ENCODE measurements at places on chromosomes 2 and 18. TPM values are rescaled to one million over a fixed set of nuclear protein-coding genes. Genes with fewer than 3 reads are reported as not detected.

- H3K27ac ChIP-seq: no peak overlapping the region
- H3K4me1 ChIP-seq: peaks cover 2% of the 10 kb centered on the region
- H3K36me3 ChIP-seq: no peaks in the 10 kb centered on the region
- DNase-seq: no peak
- no peaks in the 10 kb centered on the region for H3K27me3 ChIP-seq
- H3K4me3 ChIP-seq: no peak overlapping the region
These were observed 12.8 kb upstream of the ONECUT2 start for GRCh38 chr18:57422313-57422872.

- no peaks in the 10 kb centered on the region for H3K36me3 ChIP-seq
- no peak overlapping the region for H3K4me3 ChIP-seq
- H3K27ac ChIP-seq: no peak overlapping the region
- DNase-seq: no peak
- H3K27me3 ChIP-seq: no peaks in the 10 kb centered on the region
These were observed 820.8 kb upstream of the FAM98A start for GRCh38 chr2:34419856-34420255.

DNA sequence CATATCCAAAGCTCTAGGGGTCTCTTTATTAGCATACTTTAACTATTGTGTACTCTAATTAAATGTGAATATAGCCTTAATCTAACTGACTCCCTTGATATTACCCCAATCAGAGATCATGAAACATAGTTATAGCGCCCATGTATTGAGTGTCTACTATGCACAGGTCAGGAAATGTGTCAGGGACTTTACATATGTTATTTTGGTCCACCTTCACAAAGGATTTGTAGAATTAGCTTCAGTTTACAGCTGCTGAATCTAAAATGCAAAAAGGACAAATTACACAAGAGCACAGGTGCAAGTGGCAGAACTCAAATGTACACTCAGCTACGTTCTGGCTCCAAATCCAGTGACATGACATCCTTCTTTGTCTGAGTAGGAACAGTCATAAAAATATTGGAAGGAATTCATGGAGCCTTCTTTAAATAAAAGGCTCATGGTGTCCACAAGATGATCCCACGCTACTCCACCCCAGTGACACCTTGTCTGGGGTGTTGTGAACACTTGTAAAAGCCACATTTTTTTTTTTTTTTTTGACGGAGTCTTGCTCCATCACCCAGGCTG lies 38.7 kb upstream of the ATL2 start:
- DNase-seq: no peak
- peaks cover 6% of the 10 kb centered on the region for H3K27me3 ChIP-seq
- no peaks in the 10 kb centered on the region for H3K4me1 ChIP-seq
- H3K27ac ChIP-seq: no peak overlapping the region

DNA sequence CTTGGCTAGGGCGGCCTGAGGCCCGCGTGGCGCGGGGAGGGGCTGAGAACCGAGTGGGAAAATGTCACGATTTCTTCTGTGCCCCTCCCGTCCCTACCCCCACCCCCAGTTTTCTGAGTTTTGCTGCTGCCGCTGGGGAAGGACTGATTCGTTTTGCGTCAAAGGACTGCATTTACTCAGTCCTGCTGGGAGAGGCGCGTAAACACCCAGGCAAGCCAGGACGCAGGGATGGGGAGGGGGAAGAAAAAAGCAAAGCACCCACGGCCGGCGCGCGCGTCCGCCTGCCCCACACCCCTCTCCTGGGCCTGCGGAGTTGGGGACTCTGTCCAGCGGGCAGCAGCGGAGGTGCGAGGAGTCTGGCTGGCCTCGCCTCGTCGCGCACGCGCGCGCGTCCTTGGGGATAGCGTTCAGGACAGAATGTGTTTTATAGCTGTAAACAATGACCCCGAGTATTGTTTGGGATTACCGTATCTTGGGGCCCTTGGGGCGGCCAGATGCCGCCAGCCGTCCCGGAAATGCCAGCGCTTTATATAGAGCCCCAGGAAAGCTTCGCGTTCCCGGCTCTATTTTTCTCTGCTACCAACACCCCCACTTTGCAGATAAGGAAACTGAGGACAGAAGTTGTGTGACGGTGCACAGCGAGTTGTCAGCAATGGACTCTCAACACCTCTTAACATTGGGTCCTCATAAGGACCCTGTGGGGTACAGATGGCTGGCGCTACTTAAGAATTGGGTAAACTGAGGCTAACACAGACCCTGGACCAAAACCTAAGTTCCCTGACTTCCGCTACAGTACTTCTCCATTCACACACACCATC lies 1.7 kb upstream of the FOSL2 start:
- H3K27ac ChIP-seq: no peak overlapping the region
- H3K4me1 ChIP-seq: peaks cover 18% of the 10 kb centered on the region
- DNase-seq: peak; percentile 30
- peaks cover 8% of the 10 kb centered on the region for H3K27me3 ChIP-seq

DNA sequence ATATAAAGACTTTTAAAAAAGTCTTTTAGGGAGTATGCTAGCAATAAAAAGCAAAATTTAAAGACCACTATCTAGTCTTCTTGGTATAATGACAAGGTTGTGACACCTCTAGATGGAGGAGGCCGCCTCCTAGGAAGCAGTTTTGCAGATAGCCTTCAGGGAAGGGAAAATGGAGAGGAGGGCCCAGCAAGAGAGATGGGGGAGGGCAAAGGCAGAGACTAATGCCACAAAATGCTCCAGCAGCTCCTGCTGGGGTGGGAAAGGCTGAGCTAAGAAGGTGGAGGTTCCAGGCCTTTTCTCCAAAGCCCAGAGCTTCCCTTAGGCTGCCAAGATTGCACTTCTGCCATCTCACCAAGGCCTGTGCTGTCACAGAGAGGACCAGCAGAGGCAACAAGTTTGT lies 153.9 kb upstream of the THSD7B start:
- no peak overlapping the region for H3K27ac ChIP-seq
- H3K4me1 ChIP-seq: no peaks in the 10 kb centered on the region
- no peaks in the 10 kb centered on the region for H3K27me3 ChIP-seq
- no peaks in the 10 kb centered on the region for H3K36me3 ChIP-seq
- no peak for DNase-seq

GRCh38 chr2:14015113-14015630 lies 617.3 kb upstream of the LRATD1 start:
- H3K4me3 ChIP-seq: no peak overlapping the region
- DNase-seq: no peak
- H3K4me1 ChIP-seq: no peaks in the 10 kb centered on the region
- H3K27me3 ChIP-seq: no peaks in the 10 kb centered on the region

DNA sequence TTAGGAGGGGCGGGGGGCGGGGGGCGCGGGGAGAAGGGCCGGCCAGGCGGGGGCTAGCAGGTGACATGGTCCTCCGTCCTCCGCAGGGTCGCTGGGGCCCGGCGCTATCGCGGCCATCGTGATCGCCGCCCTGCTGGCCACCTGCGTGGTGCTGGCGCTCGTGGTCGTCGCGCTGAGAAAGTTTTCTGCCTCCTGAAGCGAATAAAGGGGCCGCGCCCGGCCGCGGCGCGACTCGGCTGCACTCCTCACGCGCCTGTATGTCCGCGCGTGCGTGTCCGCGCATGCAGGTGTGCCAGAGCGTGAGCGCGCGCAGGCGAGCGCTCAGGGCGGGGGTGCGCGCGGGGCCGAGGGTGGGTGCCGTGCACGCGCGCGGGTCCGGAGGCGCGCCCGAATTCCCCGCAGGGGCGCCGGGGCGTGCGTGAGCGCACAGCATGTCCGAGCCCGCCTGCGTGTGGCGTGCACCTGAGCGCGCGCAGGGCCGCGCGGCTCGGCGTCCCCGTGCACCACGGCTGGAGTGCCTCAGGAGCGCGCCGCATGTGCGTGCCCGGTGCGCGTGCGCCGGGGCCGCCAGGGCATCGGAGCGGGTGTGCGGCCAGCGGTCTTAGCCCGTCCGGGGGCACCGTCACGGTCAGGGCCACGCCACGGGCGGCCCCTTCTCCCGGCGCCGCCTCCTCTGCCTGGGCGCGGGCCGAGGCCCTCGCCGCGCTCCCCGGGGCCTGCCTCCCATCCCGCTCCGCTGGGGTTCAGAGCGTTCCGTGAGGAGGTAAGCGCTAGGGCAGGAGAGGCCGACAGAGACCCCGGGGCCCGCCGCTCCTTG lies 6.3 kb downstream of the SNORC start:
- H3K36me3 ChIP-seq: no peaks in the 10 kb centered on the region
- H3K27me3 ChIP-seq: peaks cover 24% of the 10 kb centered on the region
- H3K4me3 ChIP-seq: no peak overlapping the region
- H3K27ac ChIP-seq: no peak overlapping the region

Gene ZNF638
- 227 TPM for total RNA-seq

DNA sequence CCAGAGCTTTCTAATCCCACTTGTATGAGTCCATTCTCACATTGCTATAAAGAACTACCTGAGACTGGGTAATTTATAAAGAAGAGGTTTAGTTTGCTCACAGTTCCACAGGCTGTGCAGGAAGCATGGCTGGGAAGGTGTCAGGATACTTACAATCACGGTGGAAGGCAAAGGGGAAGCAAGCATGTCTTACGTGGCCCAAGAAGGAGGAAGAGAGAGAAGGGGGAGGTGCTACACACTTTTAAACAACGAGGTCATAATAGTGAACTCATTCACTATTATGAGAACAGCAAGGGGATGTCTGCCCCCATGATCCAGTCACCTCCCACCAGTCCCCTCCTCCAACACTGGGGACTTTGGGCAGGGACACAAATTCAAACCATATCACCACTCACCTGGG lies 67.8 kb downstream of the TTC32 start:
- no peak overlapping the region for H3K27ac ChIP-seq
- H3K27me3 ChIP-seq: peaks cover 3% of the 10 kb centered on the region
- H3K36me3 ChIP-seq: no peaks in the 10 kb centered on the region
- H3K4me1 ChIP-seq: no peaks in the 10 kb centered on the region
- no peak overlapping the region for H3K4me3 ChIP-seq

GRCh38 chr2:63788071-63788470 lies 53.6 kb upstream of the UGP2 start:
- H3K27ac ChIP-seq: no peak overlapping the region
- no peaks in the 10 kb centered on the region for H3K27me3 ChIP-seq
- H3K4me3 ChIP-seq: no peak overlapping the region
- H3K4me1 ChIP-seq: no peaks in the 10 kb centered on the region
- H3K36me3 ChIP-seq: no peaks in the 10 kb centered on the region

- H3K27ac ChIP-seq: no peak overlapping the region
- peak overlapping the region; percentile 58 for H3K4me3 ChIP-seq
- peak; percentile 38 for DNase-seq
- peaks cover 12% of the 10 kb centered on the region for H3K4me1 ChIP-seq
- H3K27me3 ChIP-seq: peaks cover 25% of the 10 kb centered on the region
These were observed 805 bp downstream of the LIMS2 start for GRCh38 chr2:127674241-127675209.

DNA sequence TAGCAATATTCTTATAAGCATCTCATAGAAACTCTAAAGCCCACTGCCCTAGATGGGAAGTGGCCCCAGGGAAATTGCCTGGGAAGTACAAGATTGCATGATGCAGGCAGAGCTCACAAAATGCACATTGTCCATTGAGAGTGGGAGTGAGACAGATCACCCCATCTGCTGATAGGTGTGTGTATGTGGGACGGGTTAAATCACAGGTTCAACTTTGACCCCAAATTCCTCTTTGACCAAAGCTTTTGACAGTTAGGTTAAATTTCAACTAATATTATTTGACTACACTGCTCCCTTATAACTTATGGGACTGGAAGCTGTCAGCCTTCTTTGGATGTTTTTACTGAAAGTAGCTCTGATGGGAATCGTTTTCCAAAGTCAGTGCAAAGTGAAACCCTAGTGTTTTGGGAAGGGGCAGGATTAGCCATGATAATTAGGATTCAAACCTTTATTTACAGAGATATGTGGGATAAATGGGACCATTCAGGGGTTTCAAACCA lies 11.4 kb upstream of the FABP1 start:
- no peak overlapping the region for H3K27ac ChIP-seq
- no peak for DNase-seq
- no peaks in the 10 kb centered on the region for H3K27me3 ChIP-seq
- H3K4me3 ChIP-seq: no peak overlapping the region
- no peaks in the 10 kb centered on the region for H3K4me1 ChIP-seq

DNA sequence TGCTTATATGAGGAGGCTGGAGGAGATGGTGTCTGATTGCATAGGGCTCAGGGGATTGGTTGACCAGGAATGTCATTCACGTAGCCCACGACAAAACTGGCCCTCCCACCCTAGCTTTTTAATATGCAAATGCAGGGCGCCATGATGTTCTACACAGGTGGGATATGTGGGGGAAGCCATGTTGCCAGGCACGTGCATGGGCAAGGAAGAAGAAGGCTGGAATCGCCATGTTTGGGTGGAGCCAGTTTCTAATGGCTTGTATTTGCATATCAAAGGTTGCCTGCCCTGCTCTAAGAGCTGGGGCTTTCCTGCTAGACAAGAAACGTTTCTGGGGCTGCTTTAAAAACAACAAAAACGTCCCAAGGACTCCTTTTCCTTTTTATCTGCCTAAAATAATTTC lies 26.5 kb upstream of the LINC00305 start:
- no peak overlapping the region for H3K27ac ChIP-seq
- no peaks in the 10 kb centered on the region for H3K4me1 ChIP-seq
- no peak overlapping the region for H3K4me3 ChIP-seq
- no peak for DNase-seq
- no peaks in the 10 kb centered on the region for H3K36me3 ChIP-seq

GRCh38 chr2:30425326-30425725 lies 21.7 kb upstream of the LCLAT1 start:
- DNase-seq: no peak
- no peak overlapping the region for H3K4me3 ChIP-seq
- no peaks in the 10 kb centered on the region for H3K36me3 ChIP-seq
- no peaks in the 10 kb centered on the region for H3K27me3 ChIP-seq

DNA sequence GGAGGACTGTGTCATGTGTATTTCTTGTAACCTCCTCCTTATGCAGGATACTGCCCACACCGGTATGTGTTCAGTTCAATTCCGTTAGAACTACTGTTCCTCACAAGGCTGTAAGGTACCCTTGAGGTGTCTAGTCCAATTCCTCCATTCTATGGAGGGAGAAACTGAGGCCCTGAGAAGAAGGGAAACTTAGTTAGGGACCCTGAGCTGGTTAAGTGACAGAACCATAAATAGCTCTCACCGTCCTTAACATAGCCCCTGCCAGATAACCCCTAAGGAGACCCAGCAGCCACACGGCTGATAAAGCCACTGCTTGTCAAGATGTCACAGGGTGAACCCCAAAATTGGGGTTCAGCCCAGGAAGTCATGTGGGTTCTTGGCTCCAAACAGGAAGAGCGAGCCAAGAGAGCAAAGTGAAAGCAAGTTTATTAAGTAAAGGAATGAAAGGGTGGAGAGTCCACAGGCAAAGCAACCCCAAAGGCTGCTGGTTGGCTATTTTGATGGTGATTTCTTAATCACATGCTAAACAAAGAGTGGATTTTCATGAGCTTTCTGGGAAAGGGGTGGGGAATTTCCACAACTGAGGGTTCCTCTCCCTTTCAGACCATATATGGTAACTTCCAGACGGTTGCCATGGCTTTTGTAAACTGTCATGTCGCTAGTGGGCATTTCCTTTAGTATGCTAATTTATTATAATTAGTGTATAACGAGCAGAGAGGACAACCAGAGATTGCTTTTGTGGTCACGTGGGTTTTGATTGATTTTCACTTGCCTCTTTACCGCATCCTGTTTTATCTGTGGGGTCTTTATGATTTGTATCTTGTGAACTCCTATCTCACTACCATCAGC lies 83.4 kb upstream of the RTN4 start:
- peaks cover 27% of the 10 kb centered on the region for H3K4me1 ChIP-seq
- H3K27ac ChIP-seq: peak overlapping the region; percentile 75
- H3K36me3 ChIP-seq: no peaks in the 10 kb centered on the region
- H3K4me3 ChIP-seq: peak overlapping the region; percentile 37
- no peaks in the 10 kb centered on the region for H3K27me3 ChIP-seq

GRCh38 chr2:192254444-192254843 lies 59.7 kb upstream of the TMEFF2 start:
- DNase-seq: no peak
- H3K4me3 ChIP-seq: no peak overlapping the region
- H3K4me1 ChIP-seq: no peaks in the 10 kb centered on the region
- no peak overlapping the region for H3K27ac ChIP-seq
